Glomerular endothelial cell (primary cell): ENCODE measurements at places on chromosomes 5 and 9.

- no peak for DNase-seq
These were observed 24.1 kb upstream of the OTP start for GRCh38 chr5:77662635-77663034.

- DNase-seq = no peak
These were observed 15.0 kb downstream of the PRR16 start for GRCh38 chr5:120479066-120479465.

- no peak for DNase-seq
These were observed 79.6 kb downstream of the RAI14 start for GRCh38 chr5:34735491-34736426.

- DNase-seq = no peak
These were observed 4.9 kb downstream of the NR4A3 start for GRCh38 chr9:99826579-99826978.

DNA sequence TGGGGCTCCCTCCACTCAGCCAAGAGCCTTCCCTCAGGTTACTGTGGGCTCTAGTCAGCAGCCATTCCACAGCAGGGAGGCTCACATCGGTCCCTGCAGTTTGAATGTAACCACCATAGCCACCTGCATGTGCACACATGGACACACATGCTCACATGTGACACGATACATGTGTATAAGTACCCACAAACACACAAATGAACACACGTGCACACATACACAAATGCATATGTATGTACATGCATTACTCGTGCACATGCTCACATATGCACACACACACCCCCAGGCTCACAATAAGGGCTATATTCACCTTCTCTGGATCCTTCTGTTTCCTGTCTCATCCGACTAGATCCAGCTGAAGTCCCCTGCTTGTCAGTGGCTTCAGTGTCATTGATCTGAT is 36.2 kb downstream of the UBE2QL1 start:
- DNase-seq = no peak

DNA sequence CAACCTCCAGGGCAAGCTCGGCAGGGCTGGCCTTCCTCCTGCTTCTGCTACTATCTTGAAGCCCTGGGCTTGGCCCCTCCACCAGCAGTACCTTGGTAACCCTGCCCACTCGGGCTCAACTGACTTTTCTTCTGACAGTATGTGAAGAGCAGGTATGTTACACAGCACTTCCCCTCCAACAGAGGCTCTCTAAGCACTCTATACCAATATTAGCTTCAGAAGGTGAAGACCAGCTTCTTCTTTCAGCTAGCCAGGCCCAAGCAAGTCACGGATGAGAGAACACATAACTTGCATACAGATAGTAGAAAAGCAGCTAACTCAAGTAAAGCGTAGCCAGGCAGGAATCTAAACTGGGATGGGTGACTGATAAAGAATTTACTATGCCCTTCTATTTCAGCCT is 64.3 kb downstream of the FEM1C start:
- DNase-seq = no peak

GRCh38 chr5:132547269-132547668 is 3.9 kb upstream of the IL5 start:
- no peak for DNase-seq

DNA sequence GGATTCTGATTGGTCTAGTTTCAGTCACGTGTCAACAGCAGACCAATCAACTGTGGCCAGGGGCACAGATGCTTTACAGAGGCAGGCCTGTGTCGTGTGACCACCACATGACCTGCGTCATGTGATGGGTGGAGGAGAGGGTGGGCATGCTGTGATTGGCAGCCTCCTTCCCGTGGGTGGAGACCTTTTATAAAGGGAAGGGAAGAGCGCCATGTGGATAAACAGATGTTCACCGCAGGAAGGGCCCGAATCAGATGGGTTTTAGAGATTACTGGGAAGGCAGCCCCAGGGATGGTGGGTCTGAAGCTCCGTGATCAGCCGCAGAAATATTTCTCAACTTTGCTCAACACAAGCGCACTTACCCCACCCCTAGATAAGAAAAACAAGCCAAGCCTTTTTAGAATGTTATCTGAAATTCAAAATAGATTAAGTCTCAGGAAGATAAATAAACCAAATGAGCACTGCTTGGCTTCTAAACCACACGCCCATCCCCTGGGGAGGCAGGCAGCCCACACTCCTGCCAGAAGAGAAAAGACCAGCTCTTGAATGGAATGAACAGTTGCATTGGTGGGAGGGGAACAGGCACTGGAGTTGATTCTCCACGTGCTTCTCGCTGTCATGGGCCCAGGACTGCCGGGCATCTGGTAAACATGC is 43.6 kb downstream of the ROPN1L start:
- peak; percentile 18 for DNase-seq

- no peak for DNase-seq
These were observed 28.9 kb upstream of the COL5A1 start for GRCh38 chr9:134612715-134613114.

DNA sequence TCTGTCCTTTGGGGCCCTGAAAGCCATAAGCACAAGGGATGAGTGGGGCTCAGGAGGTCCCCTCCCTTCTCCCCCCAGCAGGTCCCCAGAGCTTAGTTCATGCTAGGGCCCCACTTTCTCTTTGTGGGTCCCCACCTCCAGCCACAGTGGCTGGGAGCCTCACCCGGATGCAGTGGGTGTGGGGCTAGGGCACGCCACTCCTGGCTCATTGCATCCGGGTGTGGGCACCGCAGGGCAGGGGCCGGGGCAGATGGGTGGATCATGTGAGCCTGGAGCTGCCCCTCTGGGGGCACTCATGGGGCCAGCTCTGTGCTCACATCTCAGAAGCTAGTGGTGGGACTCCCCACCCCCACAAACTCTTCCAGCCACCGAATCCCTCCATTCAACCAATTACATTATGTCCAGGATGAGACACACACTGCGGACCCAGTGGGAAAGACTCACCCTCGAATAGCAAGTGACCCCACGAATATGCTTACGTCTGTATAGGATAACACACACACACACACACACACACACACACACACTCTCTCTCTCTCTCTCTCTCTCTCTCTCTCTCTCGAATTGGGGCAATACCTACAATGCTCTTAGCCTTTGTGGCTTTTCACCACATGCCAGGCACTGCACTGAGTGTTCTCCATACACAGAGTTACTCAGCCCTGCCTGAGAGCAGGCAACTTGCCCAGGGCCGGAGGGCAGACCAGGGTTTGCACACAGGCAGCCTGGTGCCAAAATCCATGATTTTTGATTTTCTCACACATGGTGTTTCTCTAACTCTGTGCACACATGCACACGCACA is 16.8 kb upstream of the PHYKPL start:
- DNase-seq = no peak

DNA sequence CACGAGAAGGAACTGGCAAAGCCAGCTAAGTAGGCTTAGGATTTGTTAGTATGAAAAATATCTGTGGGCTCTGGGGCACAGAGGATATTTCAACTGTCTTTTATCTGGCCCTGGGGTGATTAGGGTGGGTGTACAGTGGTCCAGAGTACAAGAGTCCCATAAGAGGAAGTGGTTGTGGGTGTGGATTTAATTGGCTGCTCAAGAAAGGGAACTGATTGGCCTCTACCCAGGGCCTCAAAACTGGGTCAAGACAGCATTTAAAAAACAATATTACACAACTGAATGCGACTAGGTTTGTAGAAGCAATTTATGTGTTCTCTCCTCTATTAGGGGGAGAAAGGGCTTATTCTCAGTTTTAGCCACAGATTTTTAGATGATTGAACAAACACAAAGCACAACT is 1353.4 kb upstream of the WWC1 start:
- DNase-seq = no peak

GRCh38 chr5:56102889-56103288 is 108.1 kb upstream of the IL6ST start:
- no peak for DNase-seq

DNA sequence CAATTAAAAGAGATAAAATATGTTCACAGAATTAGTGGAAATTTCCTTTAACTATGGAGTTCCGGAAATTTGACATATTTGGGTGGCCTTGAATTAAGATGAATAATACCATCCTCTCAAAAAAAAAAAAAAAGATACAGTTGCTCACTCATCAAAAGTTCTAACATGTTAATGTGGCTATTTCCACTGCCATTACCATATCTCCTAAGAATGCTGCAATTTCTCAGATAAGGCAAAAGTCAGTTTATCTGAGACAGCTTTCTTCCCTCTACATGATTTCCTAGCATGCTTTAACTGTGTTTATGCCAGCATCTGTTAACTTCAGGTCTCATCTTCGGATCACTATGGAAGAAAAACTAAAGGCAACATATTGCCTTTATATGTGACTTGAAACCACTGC is 2.6 kb downstream of the FASTKD3 start:
- no peak for DNase-seq

DNA sequence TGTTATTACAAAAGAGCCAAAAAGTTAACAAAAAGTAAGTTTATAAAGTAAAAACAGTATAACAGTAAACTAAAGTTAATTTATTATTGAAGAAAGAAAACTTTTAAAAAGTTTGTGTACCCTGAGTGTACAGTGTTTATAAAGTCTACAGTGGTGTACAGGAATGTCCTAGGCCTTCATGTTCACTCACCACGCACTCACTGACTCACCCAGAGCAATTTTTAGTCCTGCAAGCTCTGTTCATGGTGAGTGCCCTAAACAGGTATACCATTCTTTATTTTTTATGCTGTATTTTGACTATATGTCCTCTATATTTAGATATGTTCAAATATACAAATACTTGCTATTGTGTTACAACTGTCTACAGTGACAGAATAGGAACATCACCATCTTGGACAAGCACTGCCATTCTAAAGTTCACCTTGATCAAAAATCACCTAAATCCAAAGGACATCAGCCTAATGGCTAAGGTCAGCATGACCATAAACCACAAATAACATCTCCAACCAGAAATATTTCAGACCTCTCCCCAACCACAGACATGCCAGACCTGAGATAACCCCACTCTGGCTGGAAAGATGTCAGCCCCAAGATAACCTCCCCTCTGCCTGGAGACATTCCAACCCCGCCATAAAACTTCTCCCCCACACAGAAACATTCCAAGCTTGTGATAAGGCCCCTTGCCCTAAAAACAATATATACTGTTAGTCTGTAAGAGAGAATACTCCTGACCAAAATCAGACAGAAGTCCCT is 56.1 kb downstream of the AGXT2 start:
- no peak for DNase-seq

DNA sequence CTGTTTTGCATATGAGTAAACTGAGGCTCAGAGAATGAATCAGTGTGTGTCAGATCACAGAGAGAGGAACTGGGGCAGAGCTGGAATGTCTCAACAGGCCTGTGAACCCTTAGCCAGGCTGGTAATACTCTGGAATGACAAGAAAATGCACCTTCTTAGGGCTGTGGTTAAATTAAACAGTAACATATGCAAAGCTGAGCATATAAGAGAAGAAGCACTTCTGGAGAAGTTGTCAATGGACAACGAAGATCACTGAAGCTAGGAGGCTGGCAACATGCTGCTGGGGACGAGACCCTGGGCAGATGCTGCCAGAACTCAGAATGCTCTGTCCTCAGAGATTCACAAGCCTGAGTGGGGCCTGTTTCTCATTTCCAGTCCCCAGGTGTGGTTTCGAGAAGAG is 64.6 kb upstream of the EPB41L4B start:
- DNase-seq = no peak

GRCh38 chr9:127968042-127968441 is 12.7 kb downstream of the EEIG1 start:
- DNase-seq = no peak
